CD4-positive, alpha-beta memory T cell (primary cell): ENCODE measurements at places on chromosomes 11 and 22.

DNA sequence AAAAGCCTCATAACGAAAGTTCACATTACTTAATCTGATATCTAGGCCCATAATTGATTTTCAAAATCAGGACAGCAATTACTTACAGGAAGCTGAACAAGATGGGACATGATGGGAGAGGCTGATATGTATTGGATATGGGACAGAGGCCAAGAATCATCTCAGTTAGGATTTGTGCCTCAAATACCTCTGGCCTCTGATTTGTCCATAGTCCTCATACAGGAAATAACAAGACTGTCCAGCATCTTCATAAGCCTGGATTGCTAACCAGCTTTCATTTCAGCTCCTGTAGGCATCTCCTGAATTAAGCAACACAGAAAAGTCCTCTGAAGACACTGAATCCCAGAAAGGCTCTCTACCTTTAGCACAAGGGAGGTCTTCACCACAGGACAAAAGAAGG lies 4.3 kb upstream of the MRGPRX4 start:
- no peak for DNase-seq

DNA sequence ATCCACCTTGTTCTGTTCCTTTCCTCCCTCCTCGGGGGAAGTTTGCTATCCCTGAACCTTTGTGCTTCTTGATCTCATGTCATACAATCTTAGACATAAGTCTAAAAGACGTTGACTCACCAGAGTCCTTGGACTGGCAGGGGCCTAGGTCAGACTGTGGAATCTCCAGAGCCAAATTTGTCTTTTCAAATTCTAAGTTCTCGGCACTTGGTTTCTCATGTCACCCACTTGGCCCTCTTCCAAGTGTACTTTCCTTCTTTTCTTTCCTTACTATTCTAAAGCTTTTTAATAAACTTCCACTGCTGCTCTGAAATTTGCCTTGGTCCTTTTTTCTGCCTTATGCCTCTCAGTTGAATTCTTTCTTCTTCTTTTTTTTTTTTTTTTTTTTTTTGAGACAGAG lies 30.1 kb upstream of the SMPD1 start:
- DNase-seq, result no peak

DNA sequence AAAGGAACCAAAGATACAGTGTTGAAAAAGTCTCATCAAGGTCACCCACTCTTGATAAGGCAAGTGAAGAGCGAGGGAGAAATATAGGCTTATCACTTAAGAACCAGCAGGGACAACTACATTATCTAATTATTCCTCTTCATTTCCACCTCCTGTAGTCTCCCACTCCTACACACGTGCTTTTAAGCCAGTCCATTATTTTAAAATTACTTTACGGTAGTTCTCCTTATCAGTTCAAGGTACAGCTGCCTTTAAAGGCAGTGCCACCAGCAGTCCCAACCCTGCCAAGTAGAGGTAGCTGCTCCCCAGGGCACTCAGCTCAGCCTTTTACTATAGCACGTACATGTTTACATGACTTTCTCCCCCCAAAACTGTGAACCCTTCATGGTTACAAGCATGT lies 161.5 kb upstream of the BLID start:
- DNase-seq, result no peak

- no peak for DNase-seq
Observed at GRCh38 chr22:19871845-19872778, 17.4 kb upstream of the GNB1L start.

DNA sequence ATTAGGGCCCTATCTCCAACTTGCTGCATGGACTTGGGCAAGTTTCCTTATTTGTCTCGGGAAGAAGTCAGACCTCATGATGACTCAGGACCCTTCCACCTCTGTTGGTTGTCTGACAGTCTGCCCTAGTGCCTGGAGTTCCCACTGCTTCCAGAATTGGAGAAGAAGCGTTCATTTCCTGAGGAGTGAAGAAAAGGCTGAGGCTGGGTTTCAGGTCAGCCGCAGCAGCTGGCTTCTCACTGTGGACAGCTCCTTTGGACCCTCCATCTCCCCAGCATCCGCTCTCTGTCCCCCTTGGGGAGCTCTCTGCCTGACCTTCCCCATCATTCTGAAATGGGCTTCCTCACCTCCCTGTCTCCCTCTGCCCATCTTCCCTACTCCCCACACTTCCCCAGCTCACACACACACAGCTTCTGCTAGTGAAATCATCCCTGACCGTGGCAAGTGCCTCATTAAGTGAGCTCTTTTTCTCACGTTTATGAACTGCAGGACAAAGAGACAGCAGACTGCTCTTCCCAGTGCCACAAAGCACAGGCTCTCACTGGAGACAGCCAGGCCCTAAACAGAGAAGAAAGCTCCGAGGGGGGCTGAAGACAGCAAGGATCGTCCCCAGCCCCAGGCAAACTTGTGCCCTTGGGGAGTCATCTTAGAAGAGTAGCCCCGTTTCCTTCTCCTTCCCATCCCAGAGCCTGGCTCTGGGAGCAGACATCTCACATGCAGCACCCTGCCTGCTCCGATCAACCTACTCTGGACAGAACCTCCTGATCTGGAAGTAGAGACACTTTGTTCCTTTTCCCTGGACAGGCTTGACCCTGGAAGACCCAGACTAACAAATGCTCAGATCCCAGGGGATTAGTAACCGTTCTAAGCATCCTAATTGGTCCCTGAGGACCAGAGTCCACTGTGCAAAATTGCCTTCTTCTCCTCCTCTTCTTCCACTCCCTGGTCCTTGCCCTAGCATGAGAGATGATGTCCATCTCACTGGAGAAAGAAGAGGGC lies 157.9 kb downstream of the FEZ1 start:
- DNase-seq, result no peak

- DNase-seq, result no peak
Observed at GRCh38 chr11:23866641-23867040, 630.2 kb upstream of the LUZP2 start.

DNA sequence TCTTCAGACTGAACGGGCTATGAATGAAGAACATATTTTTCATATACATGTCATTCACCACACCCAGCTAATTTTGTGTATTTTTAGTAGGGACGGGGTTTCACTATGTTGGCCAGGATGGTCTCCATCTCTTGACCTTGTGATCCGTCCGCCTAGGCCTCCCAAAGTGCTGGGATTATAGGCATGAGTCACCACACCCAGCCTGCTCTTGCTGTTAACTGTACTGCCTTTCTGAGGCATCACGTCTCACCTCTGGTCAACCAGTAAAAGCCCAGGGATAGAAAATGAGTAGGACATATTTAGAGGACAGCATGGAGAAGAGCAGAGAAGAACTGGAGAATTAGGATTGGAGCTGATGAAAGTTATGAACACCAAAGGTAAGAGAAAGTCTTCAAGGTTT lies 55.6 kb downstream of the APOL3 start:
- no peak for DNase-seq

DNA sequence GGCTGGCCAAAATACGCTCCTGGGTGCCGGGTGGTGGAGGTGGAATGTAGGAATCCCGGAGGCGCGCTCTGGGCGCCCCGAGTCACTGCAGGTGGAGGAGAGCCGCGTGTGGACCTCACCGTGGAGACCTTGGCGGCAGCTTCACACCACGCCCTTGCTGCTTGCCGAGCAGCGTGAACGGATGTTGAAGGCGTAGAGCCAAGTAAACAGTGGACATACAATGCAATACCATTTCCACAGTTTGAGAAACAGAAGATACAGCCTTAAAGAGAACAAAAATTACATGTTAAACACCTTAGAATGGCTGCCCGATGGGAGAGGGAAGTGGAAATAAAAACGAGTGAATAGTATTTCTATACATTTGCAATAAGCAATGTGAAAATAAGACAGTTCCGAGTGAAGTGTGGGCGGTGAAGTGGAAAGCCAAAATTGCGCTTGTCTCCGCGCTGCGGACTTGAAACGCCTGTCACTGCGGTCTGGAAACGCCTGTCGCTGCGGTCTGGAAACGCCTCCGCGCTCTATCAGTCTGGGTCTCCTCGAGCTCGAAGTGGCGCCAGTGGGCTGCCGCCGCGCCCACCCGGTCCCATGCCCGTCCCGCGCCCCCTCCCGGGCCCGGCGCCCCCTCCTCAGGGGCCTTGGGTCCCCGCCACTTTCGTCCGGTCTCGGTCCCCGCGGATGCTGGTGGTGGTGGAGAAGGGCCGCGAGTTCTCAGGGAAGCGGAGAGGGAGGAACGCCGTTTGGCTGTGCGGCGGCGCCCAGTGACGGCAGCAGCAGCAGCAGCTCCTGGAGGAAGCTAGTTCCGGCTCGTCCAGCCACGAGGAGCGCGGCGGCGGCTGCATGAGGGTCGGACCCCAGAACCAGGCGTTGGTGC lies 1.6 kb downstream of the NCR3LG1 start:
- DNase-seq, result peak; percentile 39

DNA sequence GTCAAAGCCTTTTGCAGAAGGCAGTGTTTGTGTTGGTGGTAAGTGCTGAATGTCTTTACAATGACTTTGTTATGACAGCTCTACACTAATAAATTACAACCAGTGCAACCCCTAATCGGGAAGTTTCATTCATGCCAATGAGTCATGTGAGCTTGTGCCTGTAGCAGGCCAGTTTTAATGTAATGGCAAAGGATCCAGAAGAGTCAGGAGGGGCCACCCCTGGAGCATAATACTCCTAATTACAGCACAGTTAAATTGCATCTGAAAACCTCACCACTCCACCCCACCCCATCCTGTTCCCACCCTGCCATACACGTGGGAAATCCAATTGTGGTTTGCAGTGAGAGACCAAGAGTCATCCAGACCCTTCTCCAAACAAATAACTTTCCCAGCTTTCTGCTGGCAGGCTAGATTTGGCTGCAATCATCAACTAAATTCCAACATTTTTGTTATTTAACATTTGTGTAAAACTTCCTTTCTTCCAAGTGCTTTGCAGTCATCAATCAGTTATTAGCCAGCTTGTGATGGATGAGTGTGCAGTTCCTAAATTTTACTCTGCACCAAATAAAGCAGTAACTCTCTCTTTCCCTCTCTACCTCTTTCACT lies 277.3 kb upstream of the FAT3 start:
- no peak for DNase-seq

DNA sequence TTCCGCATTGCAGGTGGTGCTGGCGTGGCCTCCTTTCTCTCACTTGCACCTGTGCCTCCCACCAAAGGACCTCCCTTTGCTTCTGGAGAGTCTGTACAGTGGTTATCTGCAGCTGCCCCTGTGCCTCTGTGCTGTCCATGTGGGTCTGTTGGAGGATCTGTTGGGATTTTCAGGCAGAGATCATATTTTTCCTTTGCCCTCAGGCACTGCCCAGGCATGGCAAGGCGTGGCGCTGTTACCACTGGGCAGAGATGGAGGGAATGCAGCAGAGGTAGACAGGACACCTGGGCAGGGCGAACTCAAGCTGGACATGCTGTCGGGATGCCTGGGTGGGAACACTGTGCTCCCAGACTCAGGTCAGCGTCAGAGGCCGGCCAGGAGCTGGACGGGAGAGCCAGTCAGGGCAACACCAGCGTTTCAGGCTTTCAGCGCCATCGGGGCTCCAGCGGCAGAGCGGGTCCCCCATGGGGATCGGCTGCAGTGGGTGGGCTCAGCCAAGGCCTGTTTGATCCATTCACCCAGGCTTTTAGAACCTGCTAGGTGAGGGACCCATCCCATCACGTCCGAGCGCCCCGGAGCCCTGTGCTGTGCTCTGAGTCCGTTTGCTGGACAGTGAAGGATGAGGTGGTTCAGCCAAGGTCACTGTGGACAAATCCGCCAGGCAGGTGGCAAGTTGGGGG lies 718.9 kb downstream of the BRD1 start:
- no peak for DNase-seq

DNA sequence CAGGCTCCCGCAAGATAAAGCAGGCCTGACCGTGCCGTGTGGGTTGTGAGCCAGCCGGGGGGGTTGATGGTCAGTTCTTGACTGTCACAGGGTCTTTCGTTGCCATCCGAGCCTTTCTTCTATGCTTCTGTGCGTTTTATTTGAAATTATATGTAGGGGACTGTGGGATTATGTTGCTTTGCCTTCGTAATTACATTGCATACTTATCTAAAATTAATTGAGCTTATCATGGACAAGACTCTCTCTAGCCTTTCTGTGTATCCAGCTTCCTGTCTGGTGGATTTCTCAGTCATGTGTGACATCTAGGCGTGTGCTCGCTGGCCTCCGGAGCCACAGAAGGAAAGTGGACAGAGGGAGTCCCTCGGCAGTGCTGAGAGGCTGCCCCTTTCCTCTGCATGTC lies 93.2 kb downstream of the TBC1D22A start:
- DNase-seq, result no peak

- no peak for DNase-seq
Observed at GRCh38 chr22:32617271-32617670, 142.7 kb downstream of the FBXO7 start.

GRCh38 chr11:20397281-20397680 lies 9.8 kb downstream of the PRMT3 start:
- peak; percentile 44 for DNase-seq

DNA sequence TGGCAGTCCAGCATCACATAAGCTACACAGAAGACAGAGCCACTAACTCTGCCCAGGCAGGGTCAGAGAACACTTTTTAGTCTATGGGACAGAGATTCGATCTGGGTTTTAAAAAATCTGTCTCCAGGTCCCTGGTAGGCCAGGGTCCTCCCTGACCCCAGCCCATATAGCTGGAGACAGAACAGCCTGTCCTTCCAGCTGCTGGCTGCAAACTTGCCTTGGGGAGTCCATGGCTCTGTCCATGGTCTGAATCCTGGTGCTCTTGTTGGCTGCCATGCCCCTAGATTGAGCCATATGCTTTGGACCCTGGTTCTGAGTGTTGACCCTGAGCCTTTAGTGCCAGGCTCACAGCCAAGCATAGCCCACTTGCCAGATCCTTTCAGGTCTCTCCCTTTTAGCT lies 13.3 kb upstream of the LIPT2 start:
- DNase-seq, result no peak

DNA sequence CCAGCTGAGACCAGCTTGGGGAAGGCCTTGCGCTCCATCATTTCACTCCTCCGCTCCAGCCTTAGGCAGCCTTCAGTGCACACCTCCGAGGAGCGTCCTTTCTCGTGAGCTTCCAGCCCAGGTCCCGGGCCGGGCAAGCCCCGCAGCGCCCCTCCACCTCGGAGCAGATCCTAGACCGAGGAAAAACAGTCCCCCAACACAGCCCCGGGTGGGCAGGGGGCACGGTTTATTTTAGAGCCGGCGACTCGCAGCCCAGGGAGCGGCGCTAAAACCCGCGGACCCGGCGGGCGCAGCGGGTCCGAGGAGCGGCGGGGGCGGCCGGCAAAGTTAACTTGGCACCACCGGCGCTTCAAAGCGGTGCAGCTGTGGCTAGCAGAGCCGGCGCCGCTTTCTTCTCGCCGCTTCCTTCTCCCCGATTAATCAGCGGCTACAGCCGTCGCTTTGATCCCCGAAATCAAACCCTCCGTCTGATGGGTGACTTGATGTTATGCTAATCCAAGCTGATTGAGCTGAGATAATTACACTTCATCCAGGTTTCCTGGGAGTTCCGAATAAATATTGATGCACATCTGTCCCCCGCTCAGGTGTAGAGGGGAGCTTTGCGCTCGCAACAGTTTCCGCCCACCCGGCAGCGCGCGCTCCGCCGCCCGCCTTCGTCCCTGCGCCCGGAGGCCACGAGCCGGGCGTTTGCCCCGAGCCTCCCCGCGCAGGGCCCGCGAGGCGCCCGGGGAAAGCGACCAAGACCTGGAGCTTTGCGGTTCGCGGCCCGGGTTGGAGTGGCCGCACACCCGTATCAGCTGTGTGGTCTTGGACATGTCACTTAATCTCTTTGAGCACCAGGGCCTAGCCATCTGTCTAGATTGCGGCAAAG lies 192.7 kb downstream of the BUD13 start:
- no peak for DNase-seq

- no peak for DNase-seq
Observed at GRCh38 chr11:8095806-8096522, 15.0 kb downstream of the TUB start.
